ENCODE measurements at places on chromosomes 3 and 15. TPM values are rescaled to one million over a fixed set of nuclear protein-coding genes. Genes with fewer than 3 reads are reported as not detected.

DNA sequence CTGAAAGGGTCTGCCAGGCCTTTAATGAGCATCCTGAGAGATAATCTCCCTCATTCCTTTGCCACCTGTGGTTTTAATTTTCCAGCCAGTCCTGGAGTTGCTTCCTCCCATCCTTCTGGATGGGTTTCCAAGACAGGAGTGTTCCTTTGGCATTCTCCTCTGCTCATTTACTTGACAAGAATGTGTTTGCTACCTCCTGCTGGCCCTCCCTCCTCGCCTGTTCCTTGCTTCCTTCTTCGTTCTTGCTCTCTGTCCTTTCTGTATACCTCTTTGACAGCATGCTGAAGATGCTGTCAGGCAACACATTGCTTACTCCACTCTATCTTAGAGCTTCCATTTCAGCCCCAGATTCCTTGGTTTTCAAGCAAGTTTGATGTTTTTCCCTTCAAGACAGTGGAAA is 46.0 kb downstream of the ERC2 start:
- no peak for DNase-seq
- H3K36me3 ChIP-seq, result no peaks in the 10 kb centered on the region
- H3K4me3 ChIP-seq, result no peak overlapping the region
- no peaks in the 10 kb centered on the region for H3K4me1 ChIP-seq
- H3K27me3 ChIP-seq, result no peaks in the 10 kb centered on the region
- H3K27ac ChIP-seq, result no peak overlapping the region

Gene CMC1
- total RNA-seq, result 29.9 TPM

Gene CCR1
- total RNA-seq, result not detected

- H3K27me3 ChIP-seq, result no peaks in the 10 kb centered on the region
- no peak overlapping the region for H3K4me3 ChIP-seq
- DNase-seq, result no peak
- no peaks in the 10 kb centered on the region for H3K36me3 ChIP-seq
- H3K27ac ChIP-seq, result no peak overlapping the region
These were observed 282.5 kb upstream of the CTDSPL start for GRCh38 chr3:37579181-37579580.

Gene SERPINI2
- not detected for total RNA-seq

DNA sequence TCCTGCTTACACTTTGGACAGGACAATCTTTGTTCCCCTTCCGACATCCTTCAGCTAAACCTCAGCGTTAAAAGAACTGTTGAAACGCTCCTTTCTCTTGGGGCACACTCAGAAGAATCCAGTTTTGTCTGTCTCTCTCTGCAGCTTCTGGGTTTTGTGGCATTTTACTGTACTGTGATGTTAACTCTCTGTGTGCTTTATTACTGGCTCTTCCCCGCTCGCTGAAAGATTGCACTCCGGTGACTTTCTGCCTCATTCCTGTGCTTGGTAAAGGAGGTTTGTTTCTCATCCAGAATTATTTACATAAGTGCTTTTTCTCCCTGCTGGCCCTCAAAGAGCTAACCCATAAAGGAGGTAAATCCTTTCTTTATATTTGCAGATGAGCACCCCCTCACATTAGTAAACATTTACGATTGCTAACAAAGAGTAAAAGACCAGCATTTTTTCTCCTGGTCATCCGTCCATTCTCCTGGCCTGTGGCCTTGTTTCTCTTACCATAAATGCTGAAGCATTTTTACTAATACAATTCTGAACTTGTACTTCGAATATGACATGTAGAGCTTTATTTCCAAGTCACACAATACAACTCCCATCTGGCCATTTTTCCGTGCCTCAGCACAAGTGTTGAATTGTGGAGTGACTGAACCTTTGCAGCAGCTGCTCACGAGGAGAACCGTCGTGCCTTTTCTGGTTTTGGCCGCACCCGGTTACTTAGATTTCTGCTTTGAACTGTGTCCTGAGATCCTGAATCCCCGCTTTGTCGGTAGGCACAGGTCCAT is 69.3 kb upstream of the RPL35A start:
- H3K4me1 ChIP-seq, result no peaks in the 10 kb centered on the region
- H3K4me3 ChIP-seq, result no peak overlapping the region
- DNase-seq, result no peak
- H3K27ac ChIP-seq, result no peak overlapping the region
- H3K27me3 ChIP-seq, result no peaks in the 10 kb centered on the region

Gene FOXL2NB
- total RNA-seq, result not detected

- no peak overlapping the region for H3K27ac ChIP-seq
- H3K4me3 ChIP-seq, result no peak overlapping the region
- no peak for DNase-seq
- H3K4me1 ChIP-seq, result no peaks in the 10 kb centered on the region
These were observed 74.6 kb downstream of the REC114 start for GRCh38 chr15:73517566-73517965.

Gene AMT
- total RNA-seq, result 2.4 TPM

DNA sequence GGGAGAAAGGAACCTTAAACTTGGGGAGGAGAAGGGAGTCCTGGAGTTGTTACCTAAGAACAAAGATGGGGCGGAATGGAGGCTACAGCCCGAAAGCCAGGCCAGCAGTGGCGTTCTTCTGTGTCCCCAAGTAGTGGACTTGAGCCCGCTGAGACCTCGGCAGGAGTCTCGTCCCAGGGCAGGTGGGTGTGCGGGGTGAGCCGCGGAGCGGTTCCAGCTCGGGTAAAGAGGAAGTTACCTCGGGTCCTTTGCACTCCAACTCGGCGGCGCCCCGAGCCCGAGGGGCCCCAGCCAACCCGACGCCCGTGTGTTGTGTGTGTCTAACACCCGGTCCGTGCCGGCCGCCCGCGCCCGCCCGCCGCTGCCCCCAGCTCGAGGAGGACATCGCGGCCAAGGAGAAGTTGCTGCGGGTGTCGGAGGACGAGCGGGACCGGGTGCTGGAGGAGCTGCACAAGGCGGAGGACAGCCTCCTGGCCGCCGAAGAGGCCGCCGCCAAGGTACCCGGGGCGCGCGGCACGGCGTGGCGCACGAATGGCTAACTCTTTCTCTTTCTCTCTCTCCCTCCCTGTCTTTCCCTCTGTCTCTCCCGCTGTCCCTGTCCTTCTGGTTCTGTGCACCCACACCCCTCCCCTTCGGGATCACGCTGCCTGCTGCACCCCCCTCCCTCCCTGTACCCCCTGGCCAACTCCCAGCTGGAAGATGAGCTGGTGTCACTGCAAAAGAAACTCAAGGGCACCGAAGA is 959 bp downstream of the TPM1 start:
- H3K36me3 ChIP-seq, result no peaks in the 10 kb centered on the region
- H3K27ac ChIP-seq, result no peak overlapping the region
- DNase-seq, result no peak
- H3K4me1 ChIP-seq, result peaks cover 6% of the 10 kb centered on the region
- no peaks in the 10 kb centered on the region for H3K27me3 ChIP-seq

Gene LRRC2
- not detected for total RNA-seq

GRCh38 chr3:156519758-156520162 is 35.2 kb downstream of the SSR3 start:
- H3K4me3 ChIP-seq, result no peak overlapping the region
- DNase-seq, result no peak
- no peak overlapping the region for H3K27ac ChIP-seq
- H3K36me3 ChIP-seq, result no peaks in the 10 kb centered on the region

GRCh38 chr3:172262991-172263608 is 185.2 kb downstream of the GHSR start:
- H3K36me3 ChIP-seq, result no peaks in the 10 kb centered on the region
- H3K4me1 ChIP-seq, result no peaks in the 10 kb centered on the region
- H3K4me3 ChIP-seq, result no peak overlapping the region
- DNase-seq, result no peak

- H3K36me3 ChIP-seq, result no peaks in the 10 kb centered on the region
- no peak overlapping the region for H3K4me3 ChIP-seq
- no peaks in the 10 kb centered on the region for H3K4me1 ChIP-seq
- no peak overlapping the region for H3K27ac ChIP-seq
These were observed 138.5 kb downstream of the NECTIN3 start for GRCh38 chr3:111210003-111210711.

Gene GOLGA8M
- total RNA-seq, result not detected

Gene PAK6
- total RNA-seq, result 0.45 TPM

Gene PARP9
- total RNA-seq, result 24.4 TPM
